H7 (cell line): ENCODE measurements at places on chromosomes 6 and 20. TPM values are rescaled to one million over a fixed set of nuclear protein-coding genes. Genes with fewer than 3 reads are reported as not detected.

GRCh38 chr6:88031550-88031949 lies 16.1 kb upstream of the SPACA1 start:
- no peak for DNase-seq

DNA sequence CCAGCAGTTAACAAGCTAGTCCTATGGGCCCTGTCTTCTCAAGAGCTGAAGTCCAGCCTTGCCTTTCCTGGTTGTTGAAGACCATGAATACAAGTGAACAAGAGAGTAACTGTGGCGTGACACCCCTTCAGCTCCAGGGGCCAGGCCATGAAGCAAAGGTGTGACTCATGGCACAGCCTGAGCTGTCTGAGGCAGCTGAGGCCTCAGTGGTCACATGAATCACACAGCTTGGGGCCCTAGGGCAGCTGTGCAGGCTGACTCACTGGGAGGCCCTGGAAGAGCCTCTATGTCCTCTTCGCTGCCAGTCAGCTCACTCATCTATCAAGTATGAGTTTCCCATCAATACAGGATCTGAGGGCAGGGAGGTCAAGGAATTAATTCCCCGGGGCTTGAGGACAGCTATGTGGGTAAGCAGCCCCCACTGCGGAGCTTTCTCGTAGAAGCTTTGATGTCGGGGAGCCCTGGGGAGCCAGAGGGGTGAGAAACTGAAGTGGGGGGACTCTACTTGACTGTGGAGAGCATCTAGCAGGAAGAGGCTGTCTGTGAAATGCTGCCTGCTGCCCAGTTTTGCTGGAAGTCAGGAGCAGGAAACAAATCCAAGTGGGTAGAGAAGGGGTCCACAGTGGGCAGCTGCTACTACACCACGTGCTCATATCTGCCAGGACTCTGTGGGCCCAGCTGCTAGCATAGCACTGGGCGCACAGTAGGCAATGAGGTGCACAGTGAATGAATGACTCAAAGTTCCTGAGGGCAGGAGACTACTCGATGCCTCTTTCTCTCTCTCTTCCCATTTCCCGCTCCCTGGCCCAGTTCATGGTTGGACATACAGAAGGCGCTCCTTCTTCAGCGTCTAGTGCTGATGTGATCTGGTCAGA lies 13.7 kb upstream of the FAM83C start:
- DNase-seq, result no peak

- no peak for DNase-seq
Measured at GRCh38 chr6:114690625-114691024, 347.8 kb upstream of the HS3ST5 start.

DNA sequence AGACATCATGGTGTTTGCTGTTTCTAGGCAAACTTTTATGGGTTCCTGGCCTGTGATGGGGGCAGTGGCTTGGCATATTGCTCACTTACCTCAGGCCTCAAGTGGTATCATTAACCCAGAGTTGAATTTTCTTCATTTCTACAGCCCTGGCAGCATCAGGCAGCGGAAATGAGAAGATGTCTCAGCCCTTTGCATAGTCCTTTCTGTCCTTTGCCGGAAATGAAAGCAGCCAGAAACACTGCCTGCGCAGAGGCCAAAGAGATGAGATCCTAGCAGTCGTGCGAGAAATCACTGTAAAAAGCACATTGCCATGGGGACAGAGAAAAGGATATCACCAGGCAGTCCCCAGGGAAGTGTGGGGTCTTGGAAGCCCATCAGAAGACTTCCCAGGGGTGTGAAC lies 37.4 kb upstream of the KCNG1 start:
- DNase-seq, result no peak

- no peak for DNase-seq
Measured at GRCh38 chr20:34334654-34335407, 28.2 kb upstream of the ITCH start.

IPCEF1 gene
- 1.6 and 6.6 TPM in 2 replicates for total RNA-seq

CYP39A1 gene
- 0.38 TPM in 1 of 2 replicates, not detected in the other for total RNA-seq
